ENCODE measurements at places on chromosomes 11 and 22.

DNA sequence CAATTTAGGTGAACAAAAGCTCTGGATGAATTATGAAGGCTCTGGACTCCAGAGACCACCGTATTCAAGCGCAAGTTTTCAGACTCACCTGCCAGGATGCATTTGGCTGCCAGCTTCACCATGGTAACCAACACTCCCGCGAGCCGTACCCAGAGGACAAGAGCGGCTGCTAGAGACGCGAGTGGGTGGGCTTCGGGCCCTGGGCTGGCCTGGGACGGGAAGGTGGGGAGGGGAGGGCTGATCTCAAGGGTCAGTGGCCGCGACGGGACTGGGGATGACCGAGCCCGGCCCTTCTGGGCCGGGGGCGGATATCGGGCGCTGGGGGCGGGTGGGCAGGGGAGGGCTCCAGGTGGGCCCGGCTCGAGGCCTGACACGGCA, 344 bp downstream of the IFT27 start:
- DNase-seq, result peak; percentile 12

DNA sequence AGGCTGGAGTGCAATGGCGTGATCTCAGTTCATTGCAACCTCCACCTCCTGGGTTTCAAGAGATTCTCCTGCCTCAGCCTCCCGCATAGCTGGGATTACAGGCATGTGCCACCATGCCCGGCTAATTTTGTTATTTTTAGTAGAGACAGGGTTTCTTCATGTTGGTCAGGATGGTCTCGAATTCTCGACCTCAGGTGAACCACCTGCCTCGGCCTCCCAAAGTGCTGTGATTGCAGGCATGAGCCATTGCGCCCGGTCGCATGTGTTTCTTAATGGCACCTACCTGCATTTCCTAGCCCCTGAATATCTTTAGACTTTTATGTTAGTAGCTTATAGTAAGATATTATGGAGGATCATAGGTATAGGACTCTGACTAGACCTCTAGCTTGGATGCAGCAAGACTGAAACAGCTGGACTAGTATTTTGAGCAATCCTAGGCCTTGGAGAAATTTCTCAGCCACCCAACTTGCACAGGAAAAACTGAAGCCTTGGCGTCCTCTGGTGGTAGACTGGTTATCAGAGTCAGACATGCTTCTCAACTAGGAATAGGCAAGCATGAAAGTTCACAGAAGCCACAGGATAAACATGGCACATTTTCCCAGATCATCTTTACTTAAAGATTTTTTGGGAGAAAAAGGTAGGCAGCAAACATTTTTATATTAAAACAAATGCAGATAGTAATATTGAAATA, 22.7 kb upstream of the C1QTNF4 start:
- DNase-seq, result peak; percentile 82

- DNase-seq, result no peak
Observed at GRCh38 chr11:117419482-117420142, 92.0 kb downstream of the CEP164 start.

DNA sequence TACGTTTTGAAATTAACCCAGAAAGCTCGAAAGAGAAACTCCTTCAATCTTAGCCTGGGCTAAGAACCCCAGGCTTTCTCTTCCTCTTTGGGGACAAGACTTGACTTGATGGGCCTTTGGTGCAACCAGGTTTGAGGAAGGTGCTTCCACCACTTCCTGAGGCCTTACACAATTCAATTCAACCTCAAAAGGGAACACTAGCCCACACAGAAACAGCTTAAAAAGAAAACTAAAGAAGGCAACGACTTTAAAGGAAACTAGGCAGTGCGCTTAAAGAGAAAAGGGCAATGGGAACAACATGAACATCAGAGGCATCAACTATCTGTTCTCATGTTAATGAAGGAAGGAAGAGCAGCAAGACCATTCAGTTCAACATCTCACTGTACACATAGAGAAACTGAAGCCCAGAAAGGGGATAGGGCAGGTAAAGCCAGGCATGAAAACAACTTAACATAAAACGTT, 24.8 kb downstream of the PAK1 start:
- no peak for DNase-seq

GRCh38 chr11:61080986-61081590, 21.2 kb upstream of the CD5 start:
- no peak for DNase-seq

DNA sequence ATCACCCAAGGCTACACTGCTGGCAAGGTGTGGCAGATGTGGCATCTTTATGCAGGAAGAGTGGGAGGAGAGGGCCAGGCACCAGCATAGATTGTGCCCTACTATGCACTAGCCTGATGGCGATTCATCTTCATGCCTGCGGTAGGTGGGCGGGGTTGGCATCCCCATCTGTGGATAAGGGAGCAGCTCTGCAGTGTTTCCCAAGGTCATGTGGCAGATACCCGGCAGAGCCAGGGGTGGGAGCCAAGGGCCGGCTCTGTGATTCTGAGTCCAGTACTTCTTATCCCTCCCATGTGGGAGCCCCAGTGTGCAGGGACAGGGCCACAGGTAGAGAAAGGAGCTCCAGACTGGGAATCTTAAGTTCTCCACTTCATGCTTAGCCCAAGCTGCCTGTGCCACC, 20.0 kb downstream of the CD82 start:
- no peak for DNase-seq

DNA sequence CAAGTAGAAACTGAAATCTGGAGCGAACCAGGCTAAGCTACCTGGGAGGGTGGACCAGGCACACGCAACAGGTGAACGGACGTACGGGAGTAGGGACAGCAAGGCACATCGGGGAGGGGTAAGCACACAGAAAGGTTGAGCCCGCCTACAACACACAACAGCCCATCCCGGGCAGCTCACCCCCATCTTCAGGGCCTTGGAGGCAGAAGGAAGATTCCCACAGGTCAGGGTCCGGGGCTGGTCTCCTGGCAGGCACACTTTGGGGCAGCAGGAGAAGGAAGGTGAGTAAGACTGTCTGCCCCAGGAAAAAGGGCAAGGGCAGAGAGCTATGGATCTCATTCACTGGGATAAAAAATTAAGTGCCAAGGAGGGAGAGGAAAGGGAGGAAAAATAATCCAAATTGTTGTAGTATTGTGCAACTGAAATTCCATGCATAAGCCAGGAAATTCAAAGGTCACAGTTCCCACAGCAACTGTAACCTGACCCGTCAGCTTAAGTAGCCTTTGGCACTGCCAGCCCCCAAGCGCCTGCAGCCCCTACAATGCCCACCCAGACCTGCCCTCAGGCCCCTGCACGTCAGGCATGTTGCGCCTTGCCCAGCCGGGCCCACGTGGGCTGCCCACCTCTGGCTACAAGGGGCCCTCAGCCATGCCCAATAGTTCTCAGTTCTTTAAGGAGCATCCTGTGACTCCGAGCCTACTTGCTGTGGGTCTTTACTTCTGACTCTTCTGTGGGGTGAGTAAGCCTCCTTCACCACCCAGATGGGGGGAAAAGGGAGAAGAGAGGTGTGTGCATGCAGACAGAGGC, 51.8 kb downstream of the MICAL3 start:
- peak; percentile 56 for DNase-seq

GRCh38 chr11:87295237-87295636, 257.5 kb downstream of the TMEM135 start:
- no peak for DNase-seq

DNA sequence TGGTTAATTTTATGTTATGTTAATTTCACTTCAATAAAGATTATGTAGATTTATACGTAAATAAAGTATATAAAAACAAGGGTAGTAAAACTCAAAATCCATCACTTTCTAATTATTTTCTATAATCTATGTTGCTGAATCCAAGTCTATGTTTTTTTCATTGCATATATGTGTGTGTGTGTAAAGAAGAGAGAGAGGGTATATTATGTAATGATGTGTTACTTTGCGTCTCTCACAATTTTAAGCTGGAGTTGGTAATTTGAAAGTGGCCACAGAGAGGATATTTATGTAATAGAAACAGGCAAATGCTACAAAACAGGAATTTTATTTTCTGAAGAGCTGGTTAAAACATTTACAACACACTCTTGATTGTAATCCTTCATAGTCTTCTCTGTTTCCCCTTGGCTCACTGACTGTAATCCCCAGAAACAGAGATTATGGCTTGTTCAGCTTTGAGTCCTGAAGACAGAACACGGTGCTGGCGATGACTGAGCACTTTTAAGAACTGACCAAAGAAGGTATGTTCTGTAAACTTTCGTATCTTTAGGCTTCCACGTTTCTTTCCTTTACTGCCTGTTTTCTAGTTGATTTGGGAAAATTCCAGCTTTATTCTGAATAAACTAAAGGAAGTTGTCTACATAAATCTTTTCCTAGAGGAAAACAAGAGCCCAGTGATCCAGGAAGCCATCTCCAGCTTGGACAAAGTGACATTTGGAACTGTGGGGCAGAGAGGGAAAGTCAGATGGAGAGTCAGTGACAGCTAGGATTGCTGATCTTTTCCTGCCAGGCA, 43.6 kb downstream of the OR2AG2 start:
- DNase-seq, result no peak

GRCh38 chr11:36266767-36267166, 22.5 kb downstream of the COMMD9 start:
- no peak for DNase-seq

DNA sequence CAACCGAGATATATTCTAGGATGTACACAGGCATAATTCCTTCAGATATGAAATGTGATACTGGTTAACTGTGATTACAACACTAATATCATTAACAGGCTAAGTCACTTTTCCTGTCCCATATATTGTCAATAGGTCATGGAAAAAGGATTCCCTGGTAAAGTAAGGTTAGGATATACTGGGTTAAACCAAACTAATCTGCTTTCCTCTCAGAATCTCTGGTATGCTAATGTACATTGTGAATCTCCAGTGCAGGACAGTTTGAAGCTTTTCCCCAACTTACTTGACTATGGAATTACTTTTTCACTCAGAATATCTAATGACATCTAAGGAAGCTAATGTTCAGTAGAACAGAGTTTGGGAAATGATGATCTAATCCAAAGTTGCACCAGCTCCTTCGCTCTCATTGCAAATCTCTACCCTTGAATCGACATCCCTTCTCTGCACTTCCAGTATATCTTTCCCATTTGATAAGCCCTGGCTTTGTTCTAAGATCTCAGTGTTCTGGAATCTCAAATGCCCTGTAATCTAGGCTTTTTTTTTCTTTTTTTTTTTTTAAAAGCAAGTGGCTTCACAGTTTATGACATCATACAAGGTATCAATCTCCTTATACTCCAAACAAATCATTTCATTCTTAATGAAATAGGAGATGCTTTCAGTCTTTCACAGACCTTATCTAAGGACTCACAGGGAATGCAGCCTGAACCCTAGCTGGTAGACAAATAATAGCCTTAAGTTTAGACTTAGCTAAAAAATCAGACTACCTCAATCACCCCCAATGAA, 43.8 kb downstream of the COPB1 start:
- DNase-seq, result no peak

DNA sequence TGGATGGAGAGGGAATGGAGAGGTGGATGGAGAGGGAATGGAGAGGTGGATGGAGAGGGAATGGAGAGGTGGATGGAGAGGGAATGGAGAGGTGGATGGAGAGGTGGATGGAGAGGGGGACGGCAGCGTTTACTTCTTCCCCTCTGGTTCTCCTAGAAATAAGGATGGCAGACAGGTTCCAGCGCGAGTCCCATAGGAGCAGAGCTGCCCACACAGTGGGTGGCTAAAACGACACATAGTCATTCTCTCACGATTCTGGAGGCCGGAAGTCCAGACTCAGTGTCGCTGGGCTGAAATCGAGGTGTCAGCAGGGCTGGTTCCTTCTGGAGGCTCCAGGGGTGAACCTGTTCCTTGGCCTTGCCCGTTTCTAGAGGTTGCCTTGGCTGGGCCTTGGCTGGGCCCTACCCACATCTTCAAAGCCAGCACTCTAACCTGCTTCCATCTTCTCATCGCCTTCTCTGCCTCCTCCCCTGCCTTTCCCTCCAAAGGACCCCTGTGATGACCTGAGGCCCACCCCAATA, 12.7 kb upstream of the CTSD start:
- DNase-seq, result no peak

- peak; percentile 46 for DNase-seq
Observed at GRCh38 chr11:59097113-59097708, 9.8 kb upstream of the FAM111B start.

GRCh38 chr11:107898270-107898669, 30.0 kb upstream of the RAB39A start:
- DNase-seq, result peak; percentile 59

DNA sequence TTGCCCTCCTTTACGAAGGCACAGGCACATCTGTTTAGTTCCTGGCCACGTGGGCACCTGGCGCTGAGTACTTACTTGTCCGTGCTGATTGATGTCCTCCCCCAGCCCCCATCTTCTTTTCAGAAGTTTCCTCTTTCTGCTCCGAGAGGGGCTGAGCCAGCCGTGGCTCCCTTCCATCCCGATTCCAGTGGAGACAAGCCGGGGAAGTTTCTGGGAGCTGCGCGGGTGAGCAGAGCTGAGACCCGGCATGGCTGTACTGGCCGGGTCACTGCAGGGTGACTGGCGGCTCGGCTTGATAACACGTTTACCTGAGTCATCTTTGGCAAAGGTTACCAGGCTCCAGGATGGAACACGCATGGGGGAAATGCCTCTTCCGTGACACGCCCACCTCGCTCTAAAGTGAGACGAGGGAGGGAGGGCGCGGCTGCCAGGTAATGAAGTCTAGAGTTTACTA, 45.4 kb upstream of the ATXN10 start:
- no peak for DNase-seq

- no peak for DNase-seq
Observed at GRCh38 chr11:14539982-14540421, 19.8 kb upstream of the PSMA1 start.

DNA sequence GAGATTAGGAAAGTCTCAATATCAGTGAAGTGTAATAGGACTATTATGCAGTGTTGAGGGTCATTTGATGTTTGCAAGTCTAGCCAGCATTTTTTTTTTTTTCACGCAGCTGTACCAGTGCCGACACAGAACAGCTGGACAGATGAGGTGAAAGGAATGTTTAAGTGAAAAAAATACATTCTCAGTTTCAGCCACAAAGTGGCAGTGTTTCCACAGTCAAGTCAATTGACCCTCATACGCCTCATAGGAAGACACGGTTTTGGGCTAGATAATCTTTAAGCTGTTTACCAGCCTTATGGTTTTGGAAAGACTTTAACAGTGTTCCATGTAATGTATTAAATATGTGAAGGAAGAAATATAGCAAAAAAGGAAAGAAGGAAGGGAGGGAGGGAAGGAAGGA, 349.9 kb upstream of the ANO3 start:
- DNase-seq, result peak; percentile 71

DNA sequence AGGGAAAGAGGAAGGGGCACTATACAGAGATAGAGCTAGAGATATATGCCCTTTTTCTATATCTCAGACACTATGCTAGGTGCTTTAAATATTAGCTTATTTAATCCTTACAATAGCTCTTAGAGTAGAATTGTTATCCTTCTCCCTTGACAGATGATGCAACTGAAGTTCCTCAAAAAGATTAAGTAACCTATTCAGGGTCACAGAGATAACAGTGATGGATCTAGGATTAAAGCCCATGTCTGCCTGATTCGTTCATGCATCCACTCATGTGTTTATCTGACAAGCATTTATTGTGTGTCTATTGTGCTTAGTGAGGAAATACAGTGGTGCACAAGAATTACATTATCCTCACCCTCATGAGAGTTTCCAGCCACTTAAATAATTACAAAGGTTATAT, 8.7 kb downstream of the CCDC83 start:
- no peak for DNase-seq

- DNase-seq, result no peak
Observed at GRCh38 chr22:17479135-17479534, 84.2 kb upstream of the SLC25A18 start.

Data from astrocyte of the spinal cord (primary cell).